ENCODE measurements at places on chromosomes 5 and 9.
A peak's percentile ranks its signal among the peaks of the same experiment; 100 is the strongest.

DNA sequence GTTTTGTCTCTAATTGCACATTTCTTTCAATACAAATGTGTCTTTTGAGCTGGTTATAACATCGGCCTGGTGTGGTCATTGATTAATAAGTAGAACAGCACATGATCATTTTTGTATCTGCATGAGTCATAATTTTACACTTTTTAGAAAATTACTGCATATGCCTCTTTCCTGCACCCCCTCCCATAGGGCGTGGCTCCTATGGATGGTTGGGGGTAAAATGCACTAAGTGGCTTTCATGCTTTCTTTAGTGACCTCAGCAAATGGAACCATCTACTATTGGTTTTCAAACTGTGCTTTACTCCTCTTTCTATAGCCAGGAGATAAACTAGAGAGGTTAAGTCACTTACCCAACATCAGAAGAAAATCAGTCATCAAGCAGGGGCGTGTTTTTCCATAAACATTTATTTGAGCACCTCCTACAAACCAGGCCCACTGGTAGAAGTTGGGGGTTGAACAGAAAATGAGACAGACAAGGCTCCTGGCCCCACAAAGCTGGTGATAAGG is 3.8 kb downstream of the ANXA6 start:
- DNase-seq, result no peak

GRCh38 chr9:134215699-134216448 is 51.5 kb upstream of the RNU6ATAC start:
- DNase-seq, result no peak

DNA sequence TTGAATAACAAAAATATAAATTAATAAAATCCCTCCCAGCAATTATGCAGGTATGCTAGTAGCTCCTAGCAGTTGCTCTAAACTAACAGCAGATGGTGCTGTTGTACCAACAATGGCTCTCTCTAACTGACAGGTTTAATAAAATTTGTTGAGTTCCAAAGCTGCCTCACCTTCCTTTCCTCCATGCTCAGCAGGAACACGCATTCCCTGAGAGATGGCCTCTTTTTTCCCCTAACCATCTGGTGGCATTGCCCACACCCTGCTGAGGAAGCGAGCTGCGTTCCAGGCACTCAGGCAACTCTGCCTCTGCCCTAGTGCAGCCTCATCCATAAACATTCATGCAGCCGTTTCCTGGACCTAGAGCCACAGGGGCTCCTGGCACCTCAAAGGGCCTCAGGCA is 106.2 kb downstream of the KLHL3 start:
- peak; percentile 28 for DNase-seq

DNA sequence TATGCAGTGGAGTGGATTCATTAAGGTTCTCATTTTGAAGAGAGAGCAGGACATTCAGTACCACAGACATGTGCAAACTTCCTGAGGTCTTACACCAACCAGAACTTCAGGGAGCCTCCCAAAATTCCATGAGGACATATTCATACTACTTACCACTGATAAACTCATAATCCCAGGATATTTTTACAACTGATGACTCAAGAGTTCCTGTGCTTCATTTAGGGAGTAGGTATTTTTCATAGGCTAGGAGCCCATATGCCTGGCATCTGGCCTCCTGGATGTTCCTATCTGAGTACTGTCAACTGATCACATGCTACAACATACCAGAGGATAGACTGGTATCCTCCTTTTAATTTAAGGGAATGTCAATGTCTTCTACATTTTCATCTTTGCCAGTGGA is 578.0 kb downstream of the EFNA5 start:
- DNase-seq, result peak; percentile 42

- no peak for DNase-seq
These were observed 138.5 kb downstream of the TTLL11 start for GRCh38 chr9:121954477-121955140.

DNA sequence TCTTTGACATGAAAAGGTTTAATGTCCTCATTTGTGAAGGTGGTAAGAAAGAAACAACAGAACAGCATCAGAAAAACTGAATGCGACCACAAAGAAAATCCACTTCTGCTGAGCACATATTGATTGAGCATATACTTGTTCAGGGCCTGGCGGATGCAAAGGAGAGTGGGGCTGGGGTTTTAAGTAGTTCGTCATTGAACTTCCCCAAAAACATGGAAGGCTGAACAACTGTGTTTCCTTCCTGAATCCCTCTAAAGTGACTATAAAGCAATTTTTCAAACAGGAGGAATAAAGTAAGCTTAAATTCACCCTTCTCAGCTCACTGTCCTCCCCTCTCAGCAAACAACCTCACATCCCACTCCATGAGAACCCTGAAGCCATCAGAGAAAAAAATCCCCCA is 262.9 kb downstream of the AGTPBP1 start:
- DNase-seq, result no peak

GRCh38 chr5:124056326-124056990 is 544.5 kb downstream of the CSNK1G3 start:
- no peak for DNase-seq

DNA sequence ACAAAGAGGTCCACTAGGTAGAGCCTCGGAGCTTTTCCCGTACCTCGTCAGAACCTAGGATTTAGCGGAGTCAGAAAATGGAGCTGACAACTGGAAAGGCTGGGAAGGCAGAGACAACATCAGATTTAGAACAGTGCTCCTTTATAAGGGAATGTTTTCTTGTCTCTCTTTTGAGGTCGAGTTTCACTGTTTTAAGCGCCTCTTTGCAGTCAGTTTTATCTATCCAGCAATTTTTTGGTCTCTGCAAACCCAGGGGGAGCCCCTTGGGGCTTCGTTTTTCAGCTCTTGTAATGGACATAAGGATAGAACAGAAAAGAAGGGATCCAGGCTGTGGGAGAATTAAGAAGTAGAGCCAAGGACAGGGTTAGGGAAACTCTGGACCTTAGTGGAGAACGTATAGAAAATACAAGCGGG is 80.5 kb downstream of the FNBP1 start:
- no peak for DNase-seq

- no peak for DNase-seq
These were observed 28.3 kb upstream of the CER1 start for GRCh38 chr9:14750821-14751220.

DNA sequence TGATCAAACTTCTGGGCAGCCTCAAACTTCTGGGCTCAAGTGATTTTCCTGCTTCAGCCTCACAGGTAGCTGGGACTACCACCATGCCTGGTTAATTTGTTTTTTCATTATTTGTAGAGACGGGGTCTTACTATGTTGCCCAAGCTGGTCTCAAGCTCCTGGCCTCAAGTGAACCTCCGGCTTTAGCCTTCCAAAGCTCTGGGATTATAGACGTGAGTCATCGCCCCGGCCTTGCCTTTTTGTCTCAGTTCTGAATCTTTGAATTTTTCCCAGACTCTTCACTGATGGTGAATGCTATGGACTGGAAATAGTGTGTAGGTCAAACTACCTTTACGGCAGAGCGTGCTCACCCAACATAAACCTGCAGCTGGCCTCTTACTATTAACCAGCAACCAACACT is 32.3 kb upstream of the EGFLAM start:
- DNase-seq, result no peak

DNA sequence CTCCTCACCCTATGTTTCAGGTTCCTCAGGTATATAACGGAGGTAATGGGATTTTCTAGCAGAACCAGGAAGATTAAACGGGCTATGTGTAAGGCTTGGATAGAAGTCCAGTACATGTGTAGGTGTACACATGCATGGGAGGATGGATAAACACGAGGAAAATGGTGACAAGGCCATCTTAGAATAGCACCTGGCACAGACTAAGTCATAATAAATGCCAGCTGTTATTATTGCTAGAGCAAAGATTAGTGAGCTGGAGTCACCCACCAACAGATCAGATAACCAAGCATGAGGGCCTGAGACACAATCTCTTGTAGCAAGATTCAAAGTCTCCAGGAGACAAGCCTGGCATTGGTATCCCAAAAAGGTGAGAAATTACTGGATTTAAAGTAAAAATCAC is 21.1 kb downstream of the SPOCK1 start:
- no peak for DNase-seq

GRCh38 chr5:57692582-57693487 is 210.2 kb upstream of the ACTBL2 start:
- peak; percentile 86 for DNase-seq

- DNase-seq, result no peak
These were observed 332.0 kb downstream of the RFX3 start for GRCh38 chr9:3193791-3194190.

DNA sequence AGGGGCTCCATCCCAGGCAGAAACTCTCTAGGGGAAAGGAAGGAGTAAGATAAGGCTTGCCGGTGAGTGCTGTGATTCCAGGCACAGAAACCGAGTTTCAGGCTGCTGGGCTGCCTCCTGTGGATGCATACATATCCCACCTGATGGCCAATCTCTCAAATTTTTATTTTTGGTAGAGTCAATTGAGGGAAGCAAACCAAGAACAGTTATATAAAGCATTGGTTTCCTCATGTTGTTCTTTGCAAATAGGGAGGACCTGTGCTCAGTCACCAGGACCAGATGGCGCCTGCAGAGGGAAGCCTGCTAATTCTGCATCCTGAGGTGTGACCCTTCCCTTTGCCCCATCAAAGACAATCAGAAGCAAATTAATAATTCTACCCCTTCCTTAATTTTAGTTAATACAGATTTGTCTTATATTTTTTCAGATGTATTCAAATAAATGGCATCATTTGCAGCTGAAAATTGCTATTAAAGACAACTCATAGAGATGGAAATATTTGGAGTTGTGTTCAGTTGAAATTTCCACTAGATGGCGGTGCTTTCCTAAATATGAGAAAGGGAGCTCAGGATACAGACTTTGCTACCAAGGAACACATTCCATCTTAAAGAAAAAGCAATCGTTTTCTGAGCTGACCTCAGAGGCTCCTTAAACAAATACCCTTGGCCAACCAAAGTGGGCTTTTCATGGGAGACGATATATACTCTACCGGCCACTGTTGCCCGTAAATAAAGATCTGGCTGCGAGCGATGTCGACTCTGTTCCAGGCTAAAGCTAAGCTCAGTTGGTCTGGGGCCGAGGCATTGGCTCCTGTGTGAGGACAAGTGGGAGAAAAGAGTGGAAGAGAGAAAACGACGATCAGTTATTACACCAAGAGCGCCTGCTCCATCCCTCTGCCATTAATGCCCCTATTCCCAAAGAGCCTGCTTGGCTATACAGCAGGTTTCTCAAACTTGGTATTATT is 225.7 kb upstream of the KLF9 start:
- DNase-seq, result peak; percentile 42

- no peak for DNase-seq
These were observed 34.6 kb downstream of the HABP4 start for GRCh38 chr9:96484521-96484931.

DNA sequence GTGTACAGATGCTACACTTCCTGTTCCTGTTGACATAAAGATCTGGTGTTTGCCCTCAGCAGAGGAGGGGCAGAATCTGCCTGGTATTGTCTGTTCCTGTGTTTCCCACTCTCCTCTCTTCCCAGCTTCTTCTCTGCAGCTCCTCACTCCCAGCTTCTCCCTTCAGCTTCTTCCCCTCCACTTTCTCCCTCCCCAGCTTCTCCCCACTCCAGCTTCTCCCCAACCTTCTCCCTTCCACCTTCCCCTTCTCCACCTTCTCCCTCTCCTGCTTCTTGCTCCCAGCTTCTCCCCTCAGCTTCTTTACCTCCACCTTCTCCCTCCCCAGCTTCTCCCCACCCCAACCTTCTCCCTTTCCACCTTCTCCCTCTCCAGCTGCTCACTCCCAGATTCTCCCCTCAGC is 148.9 kb upstream of the IRX2 start:
- no peak for DNase-seq

GRCh38 chr5:98846520-98846919 is 73.1 kb downstream of the RGMB start:
- DNase-seq, result no peak

DNA sequence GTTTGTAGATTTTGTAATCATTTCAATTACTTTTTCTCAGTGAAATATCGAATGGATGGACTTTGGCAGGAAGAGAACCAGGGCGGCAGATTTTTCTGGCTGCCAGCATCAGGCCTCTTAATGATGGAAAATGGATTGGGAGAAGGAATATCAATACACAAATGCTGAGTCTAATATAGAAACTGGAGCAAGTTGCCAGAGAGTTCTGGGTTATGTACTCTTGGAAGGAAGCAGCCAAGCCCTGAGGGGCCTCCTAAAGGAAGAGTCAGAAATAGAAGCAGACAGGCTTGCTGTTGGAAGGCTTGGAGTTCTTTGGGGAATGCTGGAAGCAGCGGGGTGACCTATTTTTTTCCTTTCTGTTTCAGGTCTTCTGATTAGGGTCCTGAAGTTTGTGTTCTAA is 428.6 kb downstream of the DMAC1 start:
- DNase-seq, result no peak

- DNase-seq, result no peak
These were observed 138.9 kb downstream of the SPATA31D1 start for GRCh38 chr9:82127465-82127864.

- no peak for DNase-seq
These were observed 36.6 kb downstream of the MRPL36 start for GRCh38 chr5:1762883-1763547.

DNA sequence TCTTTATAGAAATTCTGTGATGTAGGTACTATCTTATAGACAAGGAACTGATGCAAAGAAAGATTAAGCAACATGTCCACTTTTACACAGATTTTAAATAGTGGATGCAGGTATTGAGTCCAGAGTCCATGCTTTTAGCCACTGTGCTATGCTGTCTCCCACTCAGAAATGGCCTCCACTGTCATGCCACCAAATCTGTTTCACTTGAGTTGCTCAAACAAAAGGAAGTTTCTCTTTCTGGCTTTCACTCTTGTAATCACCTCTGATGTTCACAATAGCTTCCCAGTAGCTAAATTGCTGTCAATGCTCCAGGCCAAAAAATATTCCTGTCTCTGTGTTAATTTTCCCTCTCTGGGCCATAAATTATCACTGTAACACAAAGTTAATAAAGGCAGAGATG is 77.0 kb upstream of the RASA1 start:
- DNase-seq, result no peak

GRCh38 chr9:77649109-77649812 is 1.1 kb upstream of the GNA14 start:
- no peak for DNase-seq

DNA sequence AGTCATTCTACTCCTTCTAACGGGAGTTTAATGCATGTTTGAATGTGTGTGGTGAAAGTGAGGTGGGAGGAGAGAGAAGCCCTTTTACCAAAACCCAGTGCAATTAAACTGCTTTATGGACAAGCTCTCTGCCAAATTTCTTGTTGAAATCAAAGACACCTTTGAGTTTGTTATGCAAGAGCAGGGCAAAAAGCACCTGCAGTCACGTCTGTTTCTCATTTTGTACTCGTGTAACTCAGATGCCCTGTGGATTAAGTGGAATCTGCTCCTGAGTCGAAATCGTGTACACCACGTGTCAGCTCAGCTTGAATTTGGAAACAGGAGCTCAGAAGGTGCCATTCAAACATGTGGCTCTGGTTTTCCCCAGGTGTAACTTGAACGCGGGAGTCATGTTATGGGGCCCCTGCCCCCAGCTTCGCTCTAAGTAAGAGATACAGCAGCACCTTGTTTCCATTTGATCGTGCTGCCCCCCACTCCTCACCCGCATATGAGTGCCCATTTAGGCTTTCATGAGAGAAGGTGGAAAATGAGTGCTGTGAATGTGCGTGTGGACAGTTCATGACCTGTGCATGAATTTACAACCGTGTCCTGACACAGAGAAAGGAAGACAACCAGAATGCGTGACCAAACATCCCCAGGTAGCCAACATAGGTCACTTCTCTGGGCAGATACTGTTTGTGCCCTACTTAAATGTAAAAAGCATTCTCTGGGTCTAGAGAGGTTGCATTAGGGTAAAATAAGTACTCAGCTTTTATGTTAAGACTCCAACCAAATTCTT is 347.0 kb upstream of the SLC30A5 start:
- no peak for DNase-seq

- DNase-seq, result no peak
These were observed 845.9 kb downstream of the MAT2B start for GRCh38 chr5:164351245-164351834.

GRCh38 chr5:54624805-54625568 is 107.4 kb downstream of the SNX18 start:
- DNase-seq, result no peak

Measured in RCC 7860 (cell line).